CD14-positive monocyte (primary cell): ENCODE measurements at places on chromosomes 2 and 18. TPM values are rescaled to one million over a fixed set of nuclear protein-coding genes. Genes with fewer than 3 reads are reported as not detected.
A peak's percentile ranks its signal among the peaks of the same experiment; 100 is the strongest.

DNA sequence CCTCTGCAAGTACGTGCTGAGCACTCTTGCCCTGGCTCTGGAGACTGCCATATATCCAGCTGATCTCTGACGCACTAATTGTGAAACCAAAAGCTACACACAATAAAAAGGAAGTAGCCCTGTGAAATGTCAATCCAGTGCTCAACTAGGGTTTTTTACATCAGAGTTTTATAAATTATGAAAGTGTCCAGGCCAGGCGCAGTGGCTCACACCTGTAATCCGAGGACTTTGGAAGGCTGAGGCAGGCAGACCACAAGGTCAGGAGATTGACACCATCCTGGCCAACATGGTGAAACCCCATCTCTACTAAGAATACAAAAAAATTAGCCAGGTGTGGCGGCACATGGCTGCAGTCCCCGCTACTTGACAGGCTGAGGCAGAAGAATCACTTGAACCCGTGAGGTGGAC is 24.5 kb upstream of the PEX13 start:
- peak; percentile 81 for DNase-seq

- peak; percentile 38 for DNase-seq
Measured at GRCh38 chr18:63848159-63848558, 39.3 kb upstream of the SERPINB2 start.

DNA sequence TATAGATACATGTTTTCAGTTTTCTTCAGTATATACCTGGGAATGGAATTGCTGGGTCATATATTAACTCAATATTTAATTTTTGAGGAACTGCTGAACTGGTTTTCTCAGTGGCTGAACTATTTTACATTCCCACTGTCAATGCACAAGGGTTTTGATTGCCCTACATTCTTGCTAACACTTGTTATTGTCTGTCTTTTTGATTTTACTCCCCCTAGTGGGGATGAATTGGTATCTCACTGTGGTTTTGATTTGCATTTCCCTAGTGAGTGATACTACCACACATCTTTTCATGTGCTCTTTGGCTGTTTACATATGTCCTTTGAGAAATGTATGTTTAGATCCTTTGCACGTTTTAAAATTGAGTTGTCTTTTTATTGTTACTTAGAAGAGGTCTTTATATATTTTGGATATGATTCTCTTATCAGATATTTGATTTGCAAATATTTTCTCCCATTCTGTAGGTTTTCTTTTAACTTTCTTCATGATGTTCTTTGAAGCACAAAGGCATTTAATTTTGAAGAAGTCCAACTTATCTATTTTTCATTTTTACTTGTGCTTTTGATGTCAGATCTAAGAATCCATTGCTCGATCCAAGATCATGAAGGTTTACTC is 36.2 kb downstream of the ASB1 start:
- peak; percentile 36 for DNase-seq

- DNase-seq, result no peak
Measured at GRCh38 chr2:169203952-169204351, 134.6 kb downstream of the DHRS9 start.

DNA sequence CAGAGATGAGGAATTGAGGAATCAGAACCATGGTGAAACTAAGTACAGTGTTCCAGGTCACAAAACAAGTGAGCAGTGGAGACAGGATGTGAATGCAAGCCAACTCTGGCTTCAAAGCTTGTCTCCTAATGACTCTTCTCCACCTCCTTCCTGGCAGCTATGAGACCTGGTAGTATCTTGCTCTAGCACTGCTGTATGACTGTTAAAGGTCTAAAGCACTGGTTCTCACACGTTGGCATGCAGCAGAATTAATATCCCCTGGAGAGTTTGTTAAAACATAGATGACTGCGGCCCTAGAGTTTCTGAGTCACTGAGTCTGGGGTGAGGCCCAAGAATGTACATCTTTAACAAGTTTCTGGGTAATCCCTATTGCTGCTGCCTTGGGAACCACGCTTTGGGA is 63.3 kb downstream of the SUCLG1 start:
- no peak for DNase-seq

DNA sequence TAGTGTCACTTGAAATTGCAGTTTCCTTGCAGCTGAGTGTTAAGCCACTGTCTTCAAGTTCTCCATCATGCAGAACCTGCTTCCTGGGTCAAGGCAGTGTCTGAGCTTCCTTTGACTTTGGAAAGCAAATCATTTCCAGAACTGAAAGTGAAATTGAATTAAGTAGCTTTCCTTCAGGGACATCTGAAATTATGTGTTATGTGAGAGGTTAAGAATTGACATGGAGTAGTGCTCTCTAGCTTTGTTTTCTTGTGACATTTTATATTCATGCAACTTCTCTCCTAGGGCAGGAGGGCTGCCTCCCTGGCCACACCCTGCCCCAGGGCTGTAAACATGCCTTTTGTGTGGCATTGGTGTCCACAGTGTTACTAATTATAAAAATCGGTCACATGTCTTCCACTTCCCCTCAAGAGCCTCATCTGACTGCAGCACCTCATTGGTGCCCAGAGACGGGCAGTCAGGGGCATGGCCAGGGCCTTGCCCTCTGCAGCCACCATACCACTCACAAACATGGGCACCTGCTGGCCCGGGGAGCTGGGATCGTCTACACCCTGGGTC is 14.4 kb downstream of the RAB12 start:
- DNase-seq, result peak; percentile 76

DNA sequence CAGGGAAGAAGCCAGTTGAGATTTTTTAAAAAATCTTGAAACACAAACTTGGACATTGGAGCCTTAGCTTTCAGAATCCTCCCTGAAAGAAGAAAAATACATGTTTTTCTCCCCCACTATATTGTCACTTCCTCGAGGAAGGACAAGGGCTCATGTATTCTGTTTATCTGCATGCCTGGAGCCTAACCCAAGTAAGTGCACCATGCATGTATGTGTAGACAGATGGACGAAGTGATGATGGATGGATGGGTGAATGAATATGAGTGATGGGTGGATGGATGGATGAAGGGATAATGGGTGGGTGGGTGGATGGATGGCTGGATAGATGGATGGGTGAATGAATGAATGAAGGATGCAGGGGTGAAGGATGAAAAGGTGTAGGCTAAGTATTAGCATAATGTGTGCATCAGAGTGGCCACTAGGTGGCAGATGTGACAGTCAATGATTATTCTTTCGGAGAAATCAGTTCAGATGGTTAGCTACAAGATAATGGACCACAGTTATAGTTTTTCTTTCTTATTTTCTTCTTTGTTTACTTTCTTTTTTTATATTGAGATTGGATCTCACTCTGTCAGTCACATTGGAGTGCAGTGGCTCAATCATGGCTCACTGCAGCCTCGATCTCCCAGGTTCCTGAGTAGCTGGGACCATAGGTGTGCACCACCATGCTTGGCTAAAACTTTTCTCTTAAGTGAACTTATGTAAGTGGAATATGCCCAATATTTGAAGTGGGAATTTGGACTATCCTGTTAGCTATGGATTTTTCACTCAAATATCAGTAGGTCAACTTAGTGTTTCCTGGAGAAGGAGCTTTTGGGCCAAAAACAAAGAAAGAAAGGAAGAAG is 18.5 kb upstream of the CCDC93 start:
- DNase-seq, result peak; percentile 46

DNA sequence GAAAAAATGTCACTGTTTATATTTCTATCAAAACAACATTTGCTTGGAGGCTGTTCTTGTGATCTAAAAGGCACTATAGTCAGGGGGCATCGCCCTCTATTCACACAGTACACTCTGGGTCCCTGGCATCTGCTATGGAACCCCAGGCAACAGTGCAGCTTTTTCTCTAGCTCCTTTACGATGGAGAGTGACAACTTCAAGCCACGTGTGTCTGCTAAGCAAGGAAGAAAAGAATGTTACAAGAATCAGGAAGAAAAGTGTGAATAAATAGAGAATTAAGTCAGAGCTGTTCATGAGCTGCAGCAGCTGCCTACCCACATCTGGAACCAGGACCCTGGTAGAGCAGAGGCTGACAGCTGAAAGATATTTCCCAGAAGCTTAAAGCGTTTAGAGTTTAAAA is 11.2 kb downstream of the RND3 start:
- DNase-seq, result no peak

GRCh38 chr2:65710356-65710755 is 278.0 kb upstream of the SPRED2 start:
- DNase-seq, result no peak

GRCh38 chr2:72942881-72943418 is 25.6 kb downstream of the EMX1 start:
- no peak for DNase-seq

DNA sequence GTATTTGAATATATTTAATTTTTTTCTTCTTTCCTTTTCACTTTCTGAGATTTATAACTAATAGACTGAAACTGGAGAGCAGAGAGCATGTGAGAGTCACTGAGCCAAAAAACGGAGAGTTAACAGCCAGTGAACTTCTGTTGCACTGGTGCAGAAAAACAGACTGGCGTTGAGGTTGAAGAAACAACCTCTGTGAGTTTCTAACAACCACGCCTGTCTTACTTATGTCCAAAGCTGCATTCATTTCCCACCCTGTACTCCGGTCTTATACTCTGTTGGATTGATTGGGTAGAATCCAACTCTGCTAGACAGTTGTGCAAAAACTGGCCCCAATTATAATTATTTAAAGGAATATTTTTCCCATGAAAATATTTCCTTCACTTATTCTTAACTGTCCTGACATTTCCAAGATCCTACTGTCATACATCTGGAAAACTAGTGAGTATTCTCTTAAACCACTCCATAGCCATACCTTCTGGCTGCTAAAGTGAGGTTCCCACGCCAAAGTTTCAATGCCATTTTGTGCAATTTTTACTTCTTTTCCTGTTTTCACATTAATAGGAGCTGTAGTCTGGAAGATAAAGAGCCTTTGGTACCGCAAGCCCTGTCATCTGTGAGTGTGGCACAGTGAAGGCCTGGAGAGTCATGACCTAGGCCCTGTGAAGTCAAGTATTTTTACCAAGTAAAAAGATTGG is 9.4 kb downstream of the CYP1B1 start:
- no peak for DNase-seq

GRCh38 chr2:101160454-101160853 is 9.3 kb upstream of the TBC1D8 start:
- DNase-seq, result no peak

INPP5D gene
- 30.6 TPM for polyA plus RNA-seq

CHRNA1 gene
- not detected for polyA plus RNA-seq

MOGAT1 gene
- polyA plus RNA-seq, result 0.11 TPM in 1 of 2 replicates, not detected in the other

AQP12B gene
- not detected for polyA plus RNA-seq

TRIM43 gene
- polyA plus RNA-seq, result not detected in 2 replicates

KCNJ3 gene
- not detected for polyA plus RNA-seq

CTAGE1 gene
- polyA plus RNA-seq, result not detected

LRRFIP1 gene
- 61.8 and 148 TPM in 2 replicates for polyA plus RNA-seq

HOXD13 gene
- polyA plus RNA-seq, result not detected
